ENCODE measurements at places on chromosomes 2 and 18. TPM values are rescaled to one million over a fixed set of nuclear protein-coding genes. Genes with fewer than 3 reads are reported as not detected.

DNA sequence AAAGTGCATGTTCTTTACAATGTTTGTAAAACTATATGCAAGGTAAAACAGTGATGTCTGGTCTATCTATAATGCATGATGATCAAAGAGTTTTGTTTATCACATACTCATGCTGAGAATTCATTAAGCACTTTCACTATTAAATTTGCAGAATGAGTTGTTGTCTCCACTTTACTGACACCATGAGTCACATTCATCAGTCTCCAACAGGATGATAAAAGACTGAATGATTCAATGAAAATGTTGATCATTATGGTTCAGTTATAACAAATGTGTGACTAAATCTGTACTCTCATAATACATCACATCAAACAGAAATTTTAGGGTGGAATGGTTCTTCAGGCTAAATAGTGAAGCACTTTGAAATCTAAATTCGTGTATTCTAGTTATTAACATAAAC lies 129.0 kb downstream of the ERBB4 start:
- no peak for DNase-seq

- DNase-seq: peak; percentile 93
Measured at GRCh38 chr2:174023591-174024523, 58.7 kb upstream of the SP3 start.

DNA sequence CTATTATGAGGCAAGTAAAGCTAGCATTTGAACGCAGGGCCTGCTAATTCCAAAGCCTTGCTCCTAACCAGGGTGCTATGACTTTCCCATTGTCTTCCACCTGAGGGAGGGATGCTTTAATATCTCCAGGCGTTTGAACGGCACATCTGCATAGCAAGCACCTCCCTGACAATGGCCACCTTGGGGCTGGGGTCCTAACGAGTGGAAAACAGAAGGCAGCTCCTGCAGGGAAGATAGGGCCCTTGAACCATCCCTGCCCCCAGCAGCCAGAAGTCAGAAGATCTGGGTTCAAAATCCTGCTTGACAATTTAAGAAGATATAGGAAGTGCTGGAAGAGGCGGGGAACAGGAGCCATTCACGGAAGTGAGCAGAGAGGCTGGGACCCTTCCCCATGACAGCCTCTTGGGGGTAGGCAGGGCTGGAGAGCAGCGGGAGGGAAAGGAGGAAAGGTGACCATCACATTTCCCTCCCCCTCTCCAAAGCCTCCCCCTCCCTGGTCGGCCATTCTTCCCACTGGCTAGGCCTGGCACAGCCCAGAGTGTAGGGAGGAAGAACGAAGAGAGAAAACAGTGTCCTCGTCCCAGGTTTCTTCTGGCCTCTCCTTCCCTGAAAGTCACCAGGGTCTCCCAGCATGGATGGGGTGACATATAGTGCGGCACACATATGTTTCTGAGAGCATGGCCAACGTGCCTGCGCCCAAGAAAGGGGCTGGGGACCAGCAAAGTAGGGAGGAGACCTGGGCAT lies 73.5 kb downstream of the EMX1 start:
- peak; percentile 21 for DNase-seq

GRCh38 chr2:105778080-105778607 lies 33.4 kb downstream of the NCK2 start:
- no peak for DNase-seq

GRHL1 gene
- 3.2 TPM for total RNA-seq

MROH2A gene
- not detected for total RNA-seq

RASGRP3 gene
- 56.3 TPM for total RNA-seq
